ENCODE measurements at places on chromosomes 3 and 15. TPM values are rescaled to one million over a fixed set of nuclear protein-coding genes. Genes with fewer than 3 reads are reported as not detected.

MAPKAPK3 gene
- 178 TPM for total RNA-seq

SGO1 gene
- total RNA-seq = 20.8 TPM

CLDN16 gene
- total RNA-seq = not detected

SPINK8 gene
- not detected for total RNA-seq

ANKUB1 gene
- total RNA-seq = not detected
